ENCODE measurements at places on chromosomes 4 and X. TPM values are rescaled to one million over a fixed set of nuclear protein-coding genes. Genes with fewer than 3 reads are reported as not detected.
A peak's percentile ranks its signal among the peaks of the same experiment; 100 is the strongest.

DNA sequence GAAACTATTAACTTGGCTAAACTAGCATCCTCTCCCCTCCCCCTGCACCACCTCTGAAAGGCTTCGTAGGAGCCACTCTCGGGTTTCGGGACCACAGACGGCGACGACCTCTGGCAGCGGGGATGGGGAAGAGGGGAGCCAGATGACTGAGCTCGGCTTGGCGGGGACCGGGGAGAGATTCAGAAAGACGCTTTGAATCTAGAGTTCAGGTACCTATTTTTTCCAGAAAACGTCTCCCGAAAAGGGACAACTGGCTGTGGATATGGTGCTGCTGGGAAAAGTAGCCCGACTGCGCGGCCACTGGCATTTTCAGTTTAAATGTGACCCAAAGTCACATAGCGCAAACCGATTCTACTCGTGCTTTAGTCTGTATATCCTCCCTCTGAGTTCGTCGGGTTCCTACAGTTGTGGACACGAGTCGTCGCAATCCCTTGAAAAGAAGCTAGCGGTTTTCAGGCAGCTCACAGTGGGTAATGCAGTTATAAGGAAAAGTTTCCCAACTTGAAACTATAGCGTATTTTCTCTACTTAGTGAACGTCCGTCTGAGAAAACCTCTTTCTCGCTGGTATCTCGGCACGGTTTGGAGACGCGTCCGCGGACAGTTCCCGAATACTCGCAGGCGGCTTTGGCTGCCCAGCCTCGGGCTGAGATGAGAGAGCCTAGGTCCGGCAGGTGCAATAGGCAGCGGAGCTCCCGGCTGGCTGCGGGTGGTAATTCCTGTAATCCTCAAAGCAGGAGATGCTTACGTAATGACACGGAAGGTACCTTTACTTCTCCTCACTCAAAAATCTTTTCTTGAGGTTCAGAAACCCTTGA lies 1.3 kb downstream of the PARM1 start:
- H3K36me3 ChIP-seq = no peaks in the 10 kb centered on the region
- H3K27me3 ChIP-seq = no peaks in the 10 kb centered on the region
- H3K4me3 ChIP-seq = peak overlapping the region; percentile 80
- peak; percentile 65 for DNase-seq
- H3K4me1 ChIP-seq = no peaks in the 10 kb centered on the region

GRCh38 chrX:24204958-24205357 lies 55.4 kb downstream of the ZFX start:
- peaks cover 8% of the 10 kb centered on the region for H3K36me3 ChIP-seq
- no peak for DNase-seq
- H3K27ac ChIP-seq = no peak overlapping the region
- H3K4me1 ChIP-seq = no peaks in the 10 kb centered on the region

Gene NXT2
- 7.4 TPM for total RNA-seq

Gene CFI
- total RNA-seq = 1.6 TPM

GRCh38 chr4:109278594-109279031 lies 23.8 kb downstream of the COL25A1 start:
- no peaks in the 10 kb centered on the region for H3K27me3 ChIP-seq
- H3K4me1 ChIP-seq = no peaks in the 10 kb centered on the region
- no peak for DNase-seq
- H3K27ac ChIP-seq = no peak overlapping the region

- H3K27ac ChIP-seq = no peak overlapping the region
- no peaks in the 10 kb centered on the region for H3K36me3 ChIP-seq
- H3K4me1 ChIP-seq = no peaks in the 10 kb centered on the region
- H3K4me3 ChIP-seq = no peak overlapping the region
Measured at GRCh38 chr4:6819295-6819694, 36.8 kb downstream of the KIAA0232 start.

- no peaks in the 10 kb centered on the region for H3K36me3 ChIP-seq
- DNase-seq = peak; percentile 82
- H3K4me3 ChIP-seq = peak overlapping the region; percentile 40
- H3K4me1 ChIP-seq = no peaks in the 10 kb centered on the region
- peaks cover 4% of the 10 kb centered on the region for H3K27me3 ChIP-seq
Measured at GRCh38 chrX:16882702-16883486, 12.7 kb upstream of the RBBP7 start.

Gene CCDC110
- total RNA-seq = 3.6 TPM

Gene RRH
- 0.57 TPM for total RNA-seq

DNA sequence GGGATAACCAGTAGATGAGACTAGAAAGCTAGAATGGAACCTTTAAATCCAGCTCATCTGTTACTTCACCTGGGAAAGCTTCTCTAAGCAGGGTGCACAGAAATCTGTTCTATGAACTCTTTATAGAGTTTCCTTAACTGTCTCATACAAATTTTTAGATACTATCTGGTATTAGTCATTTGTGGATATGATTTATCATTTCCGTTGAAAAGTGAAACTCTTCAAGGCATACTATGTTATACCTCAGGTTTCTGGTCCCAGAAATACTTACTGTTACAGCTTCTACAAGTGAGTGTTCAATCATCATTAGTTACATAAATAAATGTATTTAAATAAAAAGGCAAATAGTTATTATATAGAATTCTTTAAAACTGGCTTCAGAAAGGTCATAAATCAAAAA lies 298.3 kb upstream of the AGA start:
- no peaks in the 10 kb centered on the region for H3K27me3 ChIP-seq
- DNase-seq = no peak
- no peaks in the 10 kb centered on the region for H3K4me1 ChIP-seq
- H3K27ac ChIP-seq = no peak overlapping the region
- H3K4me3 ChIP-seq = no peak overlapping the region

Gene NR3C2
- total RNA-seq = 96.0 TPM

DNA sequence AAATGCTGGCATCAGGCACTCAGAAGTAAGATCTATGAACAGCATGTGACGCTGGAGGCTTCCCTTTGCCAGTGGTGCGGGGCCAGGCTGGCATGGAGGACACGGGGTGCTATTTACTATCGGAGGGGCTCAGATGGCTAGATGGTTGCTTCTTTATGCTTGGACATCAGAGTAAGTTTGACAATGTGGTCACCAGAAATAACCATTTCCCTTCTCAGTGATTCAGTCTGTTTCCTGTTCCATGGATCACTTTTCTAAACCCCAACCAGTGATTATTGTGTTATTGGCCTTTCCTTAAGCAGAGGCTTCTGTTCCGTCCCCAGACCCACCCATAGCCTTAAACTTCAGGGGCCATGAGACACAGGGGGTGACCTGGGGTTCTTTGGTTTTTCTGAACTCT lies 55.4 kb upstream of the DHX15 start:
- DNase-seq = peak; percentile 20
- H3K27me3 ChIP-seq = no peaks in the 10 kb centered on the region
- H3K27ac ChIP-seq = peak overlapping the region; percentile 50
- no peak overlapping the region for H3K4me3 ChIP-seq
- H3K4me1 ChIP-seq = no peaks in the 10 kb centered on the region

GRCh38 chr4:54946741-54947140 lies 178.7 kb downstream of the KDR start:
- H3K36me3 ChIP-seq = no peaks in the 10 kb centered on the region
- H3K27me3 ChIP-seq = no peaks in the 10 kb centered on the region
- no peaks in the 10 kb centered on the region for H3K4me1 ChIP-seq
- no peak overlapping the region for H3K27ac ChIP-seq
- no peak for DNase-seq

DNA sequence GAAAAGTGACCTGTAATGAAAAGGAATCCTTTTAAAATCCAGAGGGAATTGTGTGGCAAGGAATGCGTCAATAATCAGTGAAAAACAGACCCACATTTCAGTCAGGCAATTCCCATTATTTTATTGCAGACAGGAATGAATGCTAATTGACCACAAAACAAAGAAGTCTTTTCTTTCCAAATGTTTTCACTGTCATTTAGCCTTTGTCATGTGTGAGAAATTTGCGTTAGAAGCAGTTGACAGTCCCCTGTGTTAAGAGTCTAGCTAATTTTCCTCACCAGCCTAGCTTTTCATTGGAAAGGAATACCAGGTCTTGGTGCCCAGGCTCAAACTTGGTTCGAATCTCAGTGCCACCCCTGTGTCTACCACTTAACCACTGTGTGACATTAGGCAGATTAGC lies 83.4 kb downstream of the KIT start:
- H3K4me3 ChIP-seq = no peak overlapping the region
- H3K4me1 ChIP-seq = no peaks in the 10 kb centered on the region
- H3K36me3 ChIP-seq = no peaks in the 10 kb centered on the region

Gene SLC4A4
- total RNA-seq = 99.0 TPM

DNA sequence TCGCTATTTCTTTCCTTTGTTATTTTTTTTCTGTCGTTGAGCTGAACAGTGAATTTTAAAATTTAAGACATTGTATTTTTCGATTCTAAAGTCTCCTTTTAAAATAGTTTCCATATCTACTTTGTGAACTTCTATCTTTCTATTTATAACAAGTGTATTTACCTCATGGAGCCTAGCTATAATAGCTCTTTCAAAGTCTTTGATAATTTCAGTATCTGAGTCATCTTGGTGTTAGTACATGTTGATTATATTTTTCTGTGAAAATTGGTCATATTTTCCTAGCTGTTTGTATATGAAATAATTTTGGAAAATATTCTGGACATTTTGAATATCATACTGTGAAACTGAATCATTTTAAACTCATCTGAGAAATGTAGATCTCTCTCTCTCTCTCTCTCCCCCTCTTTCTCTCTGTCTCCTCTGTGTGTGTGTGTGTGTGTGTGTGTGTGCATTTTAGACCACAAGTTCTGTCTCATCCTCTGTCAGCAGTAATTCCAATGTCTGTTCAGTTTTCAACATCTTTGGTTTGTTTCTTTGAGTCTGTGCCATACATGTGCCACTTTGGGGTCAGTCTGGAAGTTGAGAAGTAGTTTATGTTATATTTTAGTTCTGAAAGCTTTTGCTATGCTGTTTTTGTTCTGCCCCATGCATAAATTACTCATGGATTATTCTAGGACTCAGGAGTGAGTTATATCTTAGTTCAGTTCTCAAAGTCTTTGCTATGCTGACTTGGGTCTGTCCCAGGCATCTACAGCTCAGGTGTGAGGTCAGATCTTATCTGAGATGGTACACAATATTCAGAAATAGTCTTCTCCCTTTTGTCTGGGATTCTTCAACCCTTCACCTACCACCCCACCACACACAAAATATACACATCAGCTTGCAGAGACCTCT lies 366.4 kb upstream of the CASK start:
- H3K4me3 ChIP-seq = no peak overlapping the region
- no peaks in the 10 kb centered on the region for H3K36me3 ChIP-seq
- H3K4me1 ChIP-seq = no peaks in the 10 kb centered on the region
- DNase-seq = no peak
- H3K27ac ChIP-seq = no peak overlapping the region
- no peaks in the 10 kb centered on the region for H3K27me3 ChIP-seq

GRCh38 chrX:53031380-53031779 lies 17.2 kb upstream of the GPR173 start:
- no peak overlapping the region for H3K27ac ChIP-seq
- DNase-seq = no peak
- H3K36me3 ChIP-seq = no peaks in the 10 kb centered on the region
- H3K27me3 ChIP-seq = no peaks in the 10 kb centered on the region
- no peaks in the 10 kb centered on the region for H3K4me1 ChIP-seq

DNA sequence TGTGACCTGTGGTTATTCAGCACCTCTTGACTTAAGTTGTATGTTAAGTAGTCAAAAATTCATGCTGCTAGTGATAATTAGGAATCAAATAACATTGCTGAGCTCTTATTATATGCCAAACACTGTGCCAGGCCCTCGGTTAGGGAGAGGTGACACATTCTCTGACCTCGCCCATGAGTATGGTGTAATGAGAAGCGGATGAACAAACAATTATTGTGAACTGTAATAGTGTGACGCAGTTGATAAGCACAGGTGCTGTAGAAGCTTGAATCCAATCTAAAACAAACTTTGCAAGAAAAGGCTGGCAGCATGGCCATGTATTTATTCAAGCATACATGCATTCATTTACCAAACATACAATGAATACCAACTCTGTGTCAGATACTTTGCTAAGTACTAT lies 303.5 kb upstream of the HS3ST1 start:
- H3K4me3 ChIP-seq = no peak overlapping the region
- H3K27me3 ChIP-seq = no peaks in the 10 kb centered on the region
- DNase-seq = peak; percentile 49

Gene C4orf54
- total RNA-seq = 0.27 TPM

- no peaks in the 10 kb centered on the region for H3K4me1 ChIP-seq
- H3K27ac ChIP-seq = no peak overlapping the region
Measured at GRCh38 chrX:43527801-43528200, 128.3 kb upstream of the MAOA start.

Gene PTPN13
- 4.2 TPM for total RNA-seq

Gene CXCL6
- 0.32 TPM for total RNA-seq

Gene ADGRG4
- total RNA-seq = 0.03 TPM

GRCh38 chr4:110411574-110412011 lies 64.4 kb upstream of the ENPEP start:
- H3K4me1 ChIP-seq = no peaks in the 10 kb centered on the region
- no peaks in the 10 kb centered on the region for H3K36me3 ChIP-seq
- peak overlapping the region; percentile 57 for H3K27ac ChIP-seq
- DNase-seq = peak; percentile 26
- H3K27me3 ChIP-seq = no peaks in the 10 kb centered on the region

GRCh38 chr4:52592287-52592686 lies 66.8 kb downstream of the USP46 start:
- H3K36me3 ChIP-seq = no peaks in the 10 kb centered on the region
- no peaks in the 10 kb centered on the region for H3K4me1 ChIP-seq
- no peak overlapping the region for H3K27ac ChIP-seq
- H3K27me3 ChIP-seq = no peaks in the 10 kb centered on the region

DNA sequence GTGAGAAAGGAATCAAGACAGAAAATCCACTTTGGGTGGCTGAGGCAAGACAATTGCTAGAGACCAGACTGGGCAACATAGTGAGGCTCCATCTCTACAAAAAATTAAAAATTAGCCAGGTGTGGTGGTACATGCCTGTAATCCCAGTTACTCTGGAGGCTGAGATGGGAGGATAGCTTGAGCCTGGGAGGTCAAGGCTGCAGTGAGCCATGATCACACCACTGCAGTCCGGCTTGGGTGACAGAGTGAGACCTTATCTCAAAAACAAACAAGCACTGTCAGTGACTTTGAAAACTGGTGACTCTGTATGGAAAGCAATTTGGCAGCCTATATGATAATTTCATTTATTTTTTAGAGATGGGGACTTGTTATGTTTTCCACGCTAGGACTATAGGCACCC lies 2.3 kb upstream of the ELOVL6 start:
- H3K4me3 ChIP-seq = no peak overlapping the region
- DNase-seq = no peak
- H3K27me3 ChIP-seq = no peaks in the 10 kb centered on the region
- no peak overlapping the region for H3K27ac ChIP-seq
- no peaks in the 10 kb centered on the region for H3K4me1 ChIP-seq
- H3K36me3 ChIP-seq = no peaks in the 10 kb centered on the region

GRCh38 chr4:142379277-142380051 lies 466.6 kb downstream of the INPP4B start:
- no peaks in the 10 kb centered on the region for H3K4me1 ChIP-seq
- DNase-seq = no peak
- no peaks in the 10 kb centered on the region for H3K27me3 ChIP-seq
- no peak overlapping the region for H3K4me3 ChIP-seq
- H3K36me3 ChIP-seq = no peaks in the 10 kb centered on the region

DNA sequence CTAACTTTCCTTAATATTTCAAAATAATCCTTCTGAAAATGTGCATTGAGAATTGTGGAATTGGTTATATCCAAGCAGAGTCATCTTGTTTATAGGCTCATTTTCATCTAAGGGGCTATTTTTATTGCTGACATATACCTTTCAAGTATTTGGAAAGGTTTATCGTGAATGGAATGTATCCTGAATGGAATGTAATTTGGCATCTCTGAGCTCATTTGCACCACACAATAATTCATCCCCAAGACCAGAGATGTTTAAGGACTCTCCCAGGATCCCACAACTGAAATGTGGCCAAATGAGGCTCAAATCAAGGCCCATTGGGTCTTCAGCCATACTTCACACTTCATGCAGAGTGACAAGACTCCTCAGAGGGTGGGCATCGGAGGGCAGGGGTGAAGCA lies 7.5 kb upstream of the SETD7 start:
- no peak for DNase-seq
- no peaks in the 10 kb centered on the region for H3K27me3 ChIP-seq
- no peak overlapping the region for H3K27ac ChIP-seq
- no peak overlapping the region for H3K4me3 ChIP-seq
- no peaks in the 10 kb centered on the region for H3K4me1 ChIP-seq

Gene VSIG4
- total RNA-seq = 5.7 TPM

Data from colonic mucosa (tissue), 4 donors.